ENCODE measurements at places on chromosomes 5 and 9. TPM values are rescaled to one million over a fixed set of nuclear protein-coding genes. Genes with fewer than 3 reads are reported as not detected.

STOM gene
- total RNA-seq, result 86.2 TPM

SLC6A18 gene
- not detected for total RNA-seq

RFESD gene
- 2.2 TPM for total RNA-seq

OR1Q1 gene
- 0.26 TPM for total RNA-seq

ELAVL2 gene
- 0.12 TPM for total RNA-seq

RNF208 gene
- 0.40 TPM for total RNA-seq

PCDHGA1 gene
- 1.1 TPM for total RNA-seq

All from aortic smooth muscle cell (primary cell).